GM06990 (cell line): ENCODE measurements at places on chromosomes 2 and 18.

DNA sequence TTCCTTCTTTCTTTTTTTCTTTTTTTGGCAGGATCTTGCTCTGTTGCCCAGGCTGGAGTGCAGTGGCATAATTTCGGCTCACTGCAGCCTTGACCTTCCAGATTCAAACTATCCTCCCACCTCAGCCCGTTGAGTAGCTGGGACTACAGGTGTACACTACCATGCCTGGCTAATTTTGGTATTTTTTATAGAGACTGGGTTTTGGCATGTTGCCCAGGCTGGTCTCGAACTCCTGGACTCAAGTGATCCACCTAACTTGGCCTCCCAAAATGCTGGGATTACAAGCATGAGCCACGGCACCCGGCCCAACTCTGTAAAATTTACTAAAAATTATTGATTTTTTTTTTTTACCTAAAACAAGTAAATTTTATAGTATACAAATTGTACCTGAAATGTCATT lies 360.8 kb downstream of the ALK start:
- DNase-seq: no peak

DNA sequence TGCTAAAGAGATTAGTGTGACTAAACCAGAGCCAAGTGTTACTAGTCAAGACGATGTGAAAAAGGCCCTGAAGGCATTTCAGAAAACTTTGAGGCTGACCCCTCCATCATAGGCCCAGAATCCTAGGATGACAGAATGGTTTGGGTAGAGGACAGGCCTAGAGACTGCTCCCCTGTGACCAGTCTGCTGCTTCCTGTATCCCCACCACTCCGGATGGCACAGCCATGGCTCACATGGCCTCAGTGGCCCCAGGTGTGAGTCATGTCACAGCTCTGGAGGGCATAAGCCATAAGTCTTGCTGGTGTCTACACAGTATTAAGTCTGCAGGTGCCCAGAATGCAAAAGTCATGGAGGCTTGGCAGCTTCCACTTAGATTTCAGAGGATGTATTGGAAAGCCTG lies 12.4 kb upstream of the STAT1 start:
- DNase-seq: no peak

- DNase-seq: no peak
These were observed 74.3 kb downstream of the XRCC5 start for GRCh38 chr2:216183462-216183861.

- DNase-seq: peak; percentile 55
These were observed 24.0 kb upstream of the ITGB6 start for GRCh38 chr2:160224060-160224459.

DNA sequence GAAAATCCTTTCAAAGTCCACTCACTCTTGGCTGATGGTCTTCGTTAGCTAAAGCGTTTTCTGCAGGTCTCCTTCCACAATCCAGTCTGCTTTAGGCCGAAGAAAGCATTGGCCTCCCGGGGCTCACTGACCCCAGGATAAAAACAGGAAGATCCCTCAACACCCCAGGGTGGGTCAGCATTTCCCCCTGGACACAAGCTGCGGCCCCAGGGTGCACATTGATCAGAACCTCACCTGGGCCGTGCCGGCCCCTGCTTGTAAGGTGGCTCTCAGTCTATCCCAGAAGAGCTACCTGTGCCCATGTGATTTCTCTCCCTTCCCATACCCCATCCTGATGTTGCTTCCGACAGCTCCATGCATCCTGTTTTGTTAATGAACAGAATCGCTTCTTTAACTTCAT lies 113.0 kb upstream of the TPO start:
- DNase-seq: no peak

DNA sequence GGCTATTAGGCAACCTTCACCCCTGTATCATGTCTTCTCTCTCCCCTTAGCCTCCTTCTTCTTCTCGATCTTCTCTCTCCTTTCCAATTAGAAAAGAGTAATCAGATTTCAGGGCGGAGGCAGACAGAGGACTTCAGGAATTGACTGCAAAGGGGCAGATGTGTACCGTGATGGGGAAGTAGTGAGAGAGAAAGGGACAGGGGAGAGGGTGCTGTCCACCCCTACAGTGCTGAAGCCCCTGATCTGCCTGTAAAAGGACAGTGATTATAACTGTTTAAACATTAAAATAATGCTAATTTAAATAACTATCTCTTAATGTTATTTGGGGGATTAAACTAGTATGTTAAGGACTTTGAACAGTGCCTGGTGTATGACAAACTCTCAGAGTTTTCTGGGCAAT lies 178.5 kb downstream of the ACTR3 start:
- no peak for DNase-seq

- no peak for DNase-seq
These were observed 67.1 kb upstream of the POU3F3 start for GRCh38 chr2:104786821-104787220.

- no peak for DNase-seq
These were observed 206.0 kb downstream of the FHOD3 start for GRCh38 chr18:36503477-36503876.

DNA sequence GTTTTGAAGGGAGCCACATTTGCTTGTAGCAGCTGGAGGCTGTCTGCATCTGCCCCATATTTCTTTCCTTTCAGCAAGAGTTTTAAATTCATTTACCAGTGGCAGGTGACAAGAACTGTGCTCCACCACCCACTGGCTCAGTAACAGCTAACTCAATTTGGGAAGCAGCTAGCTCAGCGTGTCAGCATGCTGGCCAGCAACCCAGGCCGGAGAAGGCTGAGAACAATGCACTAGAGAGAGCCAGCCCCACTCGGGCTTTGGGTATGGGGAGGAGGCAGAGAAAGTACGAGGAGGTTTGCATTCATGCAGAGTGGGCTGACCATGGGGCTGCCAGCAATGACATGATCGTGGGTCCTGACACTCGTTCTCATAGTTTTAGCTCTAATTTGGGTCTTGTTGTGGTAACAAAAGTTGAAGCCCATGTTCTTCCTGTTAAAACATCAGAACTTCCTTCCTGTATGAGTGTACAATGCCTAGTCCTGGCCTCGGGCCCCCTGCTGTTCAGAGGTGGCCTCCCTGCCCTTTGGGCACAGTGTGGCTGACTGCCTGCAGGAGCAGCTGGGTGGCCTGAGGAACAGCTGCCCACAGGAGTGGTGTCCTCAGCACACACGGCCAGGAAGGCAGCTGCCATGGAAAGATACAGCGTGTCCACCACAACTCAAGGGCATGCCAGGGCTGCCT lies 23.0 kb downstream of the CDC42EP3 start:
- peak; percentile 44 for DNase-seq

GRCh38 chr2:197191177-197191939 lies 119.2 kb downstream of the ANKRD44 start:
- DNase-seq: no peak

DNA sequence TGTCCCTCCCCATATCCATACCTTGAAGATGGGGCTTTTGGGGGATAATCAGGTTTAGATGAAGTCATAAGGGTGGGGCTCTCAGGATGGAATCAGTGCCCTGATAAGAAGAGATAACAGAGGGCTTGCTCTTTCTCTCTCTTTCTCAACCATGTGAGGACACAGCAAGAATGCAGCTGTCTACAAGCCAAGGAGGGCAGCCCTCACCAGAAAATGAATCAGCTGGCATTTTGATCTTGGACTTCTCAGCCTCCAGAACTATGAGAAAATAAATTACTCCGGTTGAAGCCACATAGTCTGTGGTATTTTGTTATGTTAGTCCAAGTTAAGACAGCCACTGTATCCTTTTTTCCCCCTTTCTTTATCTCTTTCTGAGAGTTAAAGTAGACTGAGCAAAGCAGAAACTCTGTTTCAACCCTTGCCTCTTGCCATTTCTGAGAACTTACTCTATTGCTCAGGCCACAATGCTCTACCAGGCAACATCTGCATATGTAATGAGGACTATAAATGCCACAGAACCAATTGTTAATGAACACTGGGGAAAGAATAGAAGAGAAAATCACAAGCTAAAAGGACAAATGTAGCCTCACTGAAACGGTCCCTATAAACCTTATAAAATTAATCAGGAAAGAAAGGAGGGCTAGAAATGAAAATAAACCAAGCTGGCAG lies 56.9 kb downstream of the SRBD1 start:
- no peak for DNase-seq

DNA sequence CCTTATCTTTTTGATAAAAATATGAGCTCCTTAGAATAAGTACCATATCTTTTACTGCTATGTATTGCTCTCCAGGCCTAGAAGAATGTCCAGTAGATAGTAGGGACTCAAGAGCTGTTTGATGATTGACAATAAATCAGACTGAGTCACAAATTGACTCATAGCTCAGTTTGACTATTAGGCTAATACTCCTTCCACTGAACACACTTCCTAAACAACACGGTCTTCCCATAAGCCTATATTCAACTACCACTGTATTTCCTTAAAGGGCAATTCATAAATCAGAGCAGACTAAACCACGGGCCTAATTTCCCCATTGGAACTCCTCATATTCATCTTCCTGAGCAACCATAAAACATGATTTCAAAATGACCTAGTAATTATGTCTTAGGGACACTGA lies 258.5 kb downstream of the ALK start:
- no peak for DNase-seq

- DNase-seq: no peak
These were observed 83.5 kb downstream of the HRH4 start for GRCh38 chr18:24543795-24544498.
